Activated T-helper 17 cell treated with anti-CD3 and anti-CD28 coated beads, Interleukin-2, amount 50 U/mL, for 72 hours (primary cell): ENCODE measurements at places on chromosomes 6 and 20.

DNA sequence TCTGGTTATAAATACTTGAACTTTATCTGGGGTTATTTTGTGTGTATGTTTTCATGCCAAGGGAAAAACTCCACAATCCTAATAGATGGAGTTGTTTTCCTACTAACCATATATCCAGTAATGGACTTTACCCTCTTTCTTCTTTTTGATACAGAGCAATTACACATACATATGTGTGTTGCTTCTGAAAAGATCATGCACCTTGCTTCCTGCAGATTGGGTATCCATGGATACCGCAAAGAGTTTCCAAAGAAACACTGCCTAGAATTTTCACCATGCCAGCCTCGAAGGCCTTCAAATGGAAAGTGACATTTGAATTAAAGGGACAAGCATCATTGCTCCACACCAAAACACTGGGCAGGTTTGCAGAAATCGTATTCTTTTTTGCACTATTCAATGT lies 26.8 kb downstream of the HDDC2 start:
- no peak for ATAC-seq

GRCh38 chr6:33836806-33837469 lies 33.1 kb upstream of the MLN start:
- ATAC-seq = no peak

DNA sequence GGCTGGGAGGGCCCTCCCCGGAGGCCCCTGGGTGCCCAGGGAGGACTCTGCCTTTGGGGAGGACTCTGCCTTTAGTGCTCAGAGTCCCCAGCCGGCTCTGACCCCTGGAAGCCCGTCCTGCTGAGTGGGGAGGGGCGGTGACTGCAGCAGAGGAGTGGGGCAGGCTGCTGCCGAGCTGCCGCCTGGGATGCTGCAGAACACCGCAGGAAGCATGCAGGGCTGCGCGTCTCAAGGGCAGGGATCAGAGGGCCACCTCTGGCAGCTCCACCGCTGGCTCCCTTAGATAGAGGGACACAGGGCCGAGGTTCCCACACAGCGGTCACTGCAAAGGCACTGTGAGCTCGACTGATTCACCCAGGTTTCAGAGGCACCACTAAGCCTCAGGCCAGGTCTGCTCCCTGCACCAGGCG lies 82.2 kb upstream of the GATA5 start:
- no peak for ATAC-seq

DNA sequence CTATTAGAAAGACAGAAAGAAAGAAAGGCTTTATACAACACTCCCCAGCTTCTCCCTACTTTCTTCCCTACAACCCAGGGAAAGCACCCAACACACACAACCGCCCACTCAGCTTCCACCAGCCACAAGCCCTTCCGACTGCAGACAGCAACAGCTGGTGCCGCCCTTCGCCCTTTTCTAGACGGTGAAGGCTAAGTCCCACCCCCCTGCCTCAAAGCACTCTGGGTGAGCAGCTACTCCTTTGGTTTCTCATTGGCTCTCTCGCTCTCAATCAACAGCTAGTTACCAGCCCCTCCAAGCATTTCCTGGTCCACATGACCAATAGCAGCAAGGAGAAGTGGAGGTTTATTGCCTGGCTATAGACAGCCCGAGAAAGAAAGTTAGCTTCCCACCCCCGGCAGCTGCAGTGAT lies 230.1 kb upstream of the MOCS1 start:
- ATAC-seq = no peak

DNA sequence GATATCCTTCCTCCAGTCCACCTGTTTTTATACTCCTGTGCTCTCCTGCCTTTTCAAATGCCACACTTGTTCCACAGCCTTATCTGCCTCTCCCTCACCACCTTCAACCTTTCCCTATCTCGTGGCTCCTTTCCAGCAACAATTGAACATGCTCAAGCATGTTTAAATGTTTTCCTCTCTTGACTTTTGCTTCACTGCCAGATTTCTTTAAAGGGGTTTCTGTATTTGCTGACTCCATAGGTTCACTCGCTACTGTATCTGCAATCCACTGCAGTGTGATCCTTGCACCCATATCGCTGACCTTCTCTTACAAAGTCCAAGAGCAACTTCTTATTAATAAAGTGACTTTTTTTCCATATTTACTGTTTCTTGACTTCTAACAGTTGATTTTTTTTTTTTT lies 11.2 kb upstream of the GMNN start:
- ATAC-seq = no peak

DNA sequence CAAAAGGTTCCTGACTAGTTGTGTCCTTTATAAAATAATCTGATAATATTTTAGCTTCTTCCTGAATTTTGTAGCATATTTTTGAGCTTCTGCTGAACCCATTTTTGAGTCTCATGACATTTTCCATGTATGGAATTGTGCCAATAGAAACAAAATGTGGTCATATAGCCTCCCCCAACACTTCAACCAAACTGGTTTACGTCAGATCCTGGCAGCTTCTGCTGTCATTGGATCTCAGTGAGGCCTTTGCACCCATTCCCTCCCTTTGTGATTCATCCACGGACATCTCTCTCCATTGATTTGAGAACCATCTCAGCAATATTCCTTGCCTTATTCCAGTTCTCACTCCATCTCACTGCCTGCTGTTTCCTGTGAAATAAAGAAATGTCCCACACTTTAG lies 166.0 kb upstream of the PROKR2 start:
- no peak for ATAC-seq

DNA sequence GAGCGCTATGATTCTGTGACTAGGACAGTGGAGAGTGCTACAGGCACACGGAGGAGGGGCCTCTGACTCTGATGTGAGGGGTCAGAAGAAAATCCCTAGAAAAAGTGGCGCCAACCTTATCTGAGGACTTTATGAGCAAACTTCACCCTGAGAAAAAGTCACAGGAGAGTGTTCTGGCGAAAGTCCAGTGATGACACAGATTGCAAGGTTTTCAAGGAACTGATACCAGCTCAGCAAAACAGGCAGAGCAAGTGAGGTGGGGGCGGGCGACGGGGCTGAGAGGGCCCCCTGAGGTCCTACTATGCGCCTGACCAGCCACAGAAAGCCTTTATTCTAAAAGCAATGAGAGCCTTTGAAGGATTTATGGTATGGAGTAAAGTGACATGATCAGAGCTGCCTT lies 73.3 kb downstream of the SLC22A23 start:
- no peak for ATAC-seq

DNA sequence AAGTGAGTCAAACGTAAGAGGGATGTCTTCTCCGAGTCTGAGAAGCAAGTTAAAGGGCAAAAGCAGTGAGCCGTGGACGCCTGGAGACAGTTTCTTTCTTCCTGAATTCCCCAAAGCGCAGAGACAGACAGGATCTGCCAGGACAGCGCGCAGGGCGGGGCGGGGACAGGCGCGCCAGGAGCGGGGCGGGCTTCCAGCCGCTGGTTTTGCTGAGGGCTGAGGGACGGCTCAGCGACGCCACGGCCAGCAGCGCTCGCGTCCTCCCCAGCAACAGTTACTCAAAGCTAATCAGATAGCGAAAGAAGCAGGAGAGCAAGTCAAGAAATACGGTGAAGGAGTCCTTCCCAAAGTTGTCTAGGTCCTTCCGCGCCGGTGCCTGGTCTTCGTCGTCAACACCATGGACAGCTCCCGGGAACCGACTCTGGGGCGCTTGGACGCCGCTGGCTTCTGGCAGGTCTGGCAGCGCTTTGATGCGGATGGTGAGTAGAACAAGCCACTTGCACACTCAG lies at the start of gene SCGN:
SCGN (plus strand) TSS at position 209 of the 509 bp plus-strand sequence; CDS start at position 398, 189 bp downstream.
- ATAC-seq = no peak

GRCh38 chr20:62624719-62625453 lies 17.4 kb upstream of the SLCO4A1 start:
- ATAC-seq = no peak

DNA sequence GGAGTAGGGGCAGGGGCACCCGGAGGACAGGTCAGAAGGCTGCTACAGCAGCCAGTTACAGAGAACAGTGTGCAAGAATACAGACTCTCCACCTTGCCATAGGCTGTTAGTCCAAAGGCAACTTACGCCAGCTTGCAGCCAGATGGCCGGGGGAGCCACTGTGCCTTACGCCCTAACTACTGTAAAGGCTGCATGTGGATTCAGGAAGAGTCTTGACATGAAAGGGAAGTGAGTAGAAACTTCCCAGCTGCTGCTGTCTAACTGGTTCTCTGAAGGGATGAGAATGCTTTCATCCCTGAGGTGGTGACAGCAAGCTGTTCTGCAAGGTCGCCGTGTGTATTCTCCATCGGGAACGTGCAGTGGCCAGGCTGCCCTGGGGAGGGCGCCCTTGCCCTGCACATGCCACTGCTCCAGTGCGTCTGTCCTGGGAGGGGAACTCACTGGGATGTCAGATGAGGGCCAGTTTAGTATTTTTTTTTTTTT lies 46.1 kb downstream of the LYRM4 start:
- ATAC-seq = peak; percentile 71

- ATAC-seq = no peak
Measured at GRCh38 chr6:157200117-157200516, 123.2 kb downstream of the TMEM242 start.

- ATAC-seq = no peak
Measured at GRCh38 chr20:13510837-13511488, 127.8 kb downstream of the TASP1 start.

DNA sequence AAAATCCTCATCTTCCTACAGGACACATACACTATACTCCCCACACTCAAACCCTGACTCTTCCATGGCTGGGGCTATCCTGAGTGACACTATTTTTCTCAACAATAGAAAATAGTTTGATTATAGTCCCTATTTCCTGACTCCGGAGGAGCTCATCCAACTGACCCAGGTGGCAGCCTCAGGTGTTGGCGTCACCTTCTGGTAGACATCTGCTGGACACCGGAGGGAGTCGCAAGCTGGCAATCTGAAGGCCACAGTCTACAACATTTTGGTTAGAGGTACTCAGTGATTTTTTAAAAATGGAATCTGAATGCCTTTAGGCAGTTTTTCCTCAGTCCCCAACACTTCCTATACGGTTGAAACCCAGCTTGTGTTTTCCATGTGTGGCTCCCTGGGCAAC lies 32.2 kb upstream of the OCSTAMP start:
- no peak for ATAC-seq

- ATAC-seq = no peak
Measured at GRCh38 chr6:120211955-120212792, 862.6 kb upstream of the MAN1A1 start.

DNA sequence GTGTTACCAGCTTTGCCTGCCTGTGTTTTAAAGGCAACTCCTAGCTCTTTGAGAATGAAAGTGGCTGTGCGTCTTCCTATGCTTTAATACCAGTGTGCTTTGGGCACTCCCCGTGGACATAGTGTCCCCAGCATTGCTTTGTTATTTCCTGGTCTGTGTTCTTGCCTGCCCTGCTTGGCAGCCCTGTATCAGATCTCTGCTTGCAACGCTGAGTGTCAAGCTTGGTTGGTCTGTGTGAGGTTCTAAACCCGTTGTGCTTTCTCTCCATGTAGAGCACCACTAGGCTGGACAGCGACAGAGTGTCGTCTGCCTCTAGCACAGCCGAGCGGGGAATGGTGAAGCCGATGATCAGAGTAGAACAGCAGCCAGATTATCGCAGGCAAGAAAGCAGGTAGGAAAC lies 80.2 kb downstream of the AFDN start:
- no peak for ATAC-seq

DNA sequence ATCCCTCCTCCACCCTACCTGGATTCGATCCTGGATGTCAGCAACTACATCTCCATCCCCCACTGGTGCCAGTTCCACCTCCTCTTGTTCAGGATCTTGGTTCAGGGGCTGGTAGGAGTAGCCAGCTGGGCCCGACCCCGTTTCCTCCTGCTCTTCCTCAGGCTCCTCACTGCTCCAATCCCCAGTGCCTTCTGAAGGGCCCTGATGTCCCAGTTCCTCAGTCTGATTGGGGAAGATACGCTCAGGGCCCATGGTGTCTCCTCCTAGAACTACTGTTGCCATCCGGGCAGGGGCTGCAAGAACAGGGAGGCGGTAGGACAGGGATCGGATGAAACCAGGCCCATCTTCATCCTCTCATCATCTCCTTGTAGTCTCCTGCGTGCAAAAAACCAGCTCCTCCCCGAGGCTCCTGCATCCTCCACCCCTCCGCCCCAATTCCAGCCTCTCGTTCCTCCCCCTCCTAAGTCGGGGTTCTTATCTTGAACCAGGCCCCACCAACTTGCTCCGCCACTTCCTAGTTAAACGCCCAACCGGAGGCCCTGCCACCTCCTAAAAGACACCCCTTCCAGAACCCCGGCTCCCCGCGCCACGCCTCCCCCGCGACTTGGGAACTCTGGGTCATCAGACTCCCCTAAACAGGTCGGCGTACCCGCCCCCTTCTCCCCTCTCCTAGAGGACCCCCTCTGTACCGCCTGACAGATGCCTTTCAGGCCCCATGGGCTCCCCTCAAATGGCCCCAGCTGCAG lies 476 bp downstream of the MEA1 start:
- ATAC-seq = peak; percentile 43

GRCh38 chr20:52975029-52975732 lies 3.0 kb downstream of the TSHZ2 start:
- ATAC-seq = peak; percentile 31

DNA sequence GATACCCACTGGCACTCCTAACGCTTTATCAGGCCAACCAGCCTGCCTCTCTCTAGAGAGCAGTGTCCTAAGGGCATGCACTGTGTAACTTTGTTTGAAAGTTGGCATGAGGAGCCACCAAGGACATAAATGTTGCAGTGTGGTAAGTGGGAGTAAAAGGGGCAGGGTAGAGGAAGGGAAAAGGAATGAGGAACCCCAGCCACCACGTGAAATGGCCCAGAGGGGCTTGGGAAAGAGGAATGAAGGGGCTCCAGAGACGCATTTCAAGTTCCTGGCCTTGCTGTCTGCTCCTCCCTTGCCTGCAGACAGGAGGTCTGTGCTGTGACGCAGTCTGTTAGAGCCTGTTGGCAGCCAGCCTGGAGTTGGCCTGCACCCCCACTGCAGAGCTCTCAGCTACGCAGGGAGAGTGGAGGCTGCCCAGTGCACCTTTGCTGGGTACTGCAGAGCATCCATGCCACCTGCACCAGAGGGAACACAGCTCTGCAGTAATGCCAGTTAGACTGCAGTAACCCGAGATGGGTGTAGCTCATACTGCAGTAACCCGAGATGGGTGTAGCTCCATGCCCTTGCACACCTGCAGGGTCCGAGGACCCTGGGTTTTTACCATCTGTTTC lies 86.8 kb upstream of the SNAP25 start:
- no peak for ATAC-seq

DNA sequence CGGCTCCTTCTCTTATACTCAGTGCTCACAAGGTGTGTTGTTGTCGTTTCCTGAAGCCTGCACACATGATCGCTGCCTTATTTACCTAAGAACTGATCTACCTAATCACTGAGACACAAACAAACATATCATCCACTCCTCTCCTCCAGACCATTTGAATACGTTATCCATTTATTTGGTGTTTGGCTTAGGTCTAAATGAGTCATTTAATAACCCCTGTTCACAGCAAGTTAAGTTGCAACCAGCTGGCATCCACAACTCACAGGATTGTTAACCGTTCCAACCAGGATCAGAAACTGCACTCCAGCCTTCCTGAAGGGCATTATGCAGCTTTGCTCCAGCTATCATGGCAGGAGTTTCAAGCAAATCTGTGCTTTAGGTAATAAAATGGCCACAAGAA lies 511.1 kb upstream of the MAP3K7 start:
- ATAC-seq = no peak

GRCh38 chr20:51275181-51275580 lies 252.3 kb upstream of the KCNG1 start:
- no peak for ATAC-seq
